ENCODE measurements at places on chromosomes 5 and 9.

- no peak for DNase-seq
Measured at GRCh38 chr9:93574091-93574899, 2.1 kb upstream of the PHF2 start.

- no peak for DNase-seq
Measured at GRCh38 chr9:34206561-34206960, 27.7 kb downstream of the UBAP1 start.

GRCh38 chr9:136249877-136250559, 4.4 kb upstream of the QSOX2 start:
- no peak for DNase-seq

GRCh38 chr9:23659346-23660006, 166.6 kb downstream of the ELAVL2 start:
- DNase-seq: no peak

DNA sequence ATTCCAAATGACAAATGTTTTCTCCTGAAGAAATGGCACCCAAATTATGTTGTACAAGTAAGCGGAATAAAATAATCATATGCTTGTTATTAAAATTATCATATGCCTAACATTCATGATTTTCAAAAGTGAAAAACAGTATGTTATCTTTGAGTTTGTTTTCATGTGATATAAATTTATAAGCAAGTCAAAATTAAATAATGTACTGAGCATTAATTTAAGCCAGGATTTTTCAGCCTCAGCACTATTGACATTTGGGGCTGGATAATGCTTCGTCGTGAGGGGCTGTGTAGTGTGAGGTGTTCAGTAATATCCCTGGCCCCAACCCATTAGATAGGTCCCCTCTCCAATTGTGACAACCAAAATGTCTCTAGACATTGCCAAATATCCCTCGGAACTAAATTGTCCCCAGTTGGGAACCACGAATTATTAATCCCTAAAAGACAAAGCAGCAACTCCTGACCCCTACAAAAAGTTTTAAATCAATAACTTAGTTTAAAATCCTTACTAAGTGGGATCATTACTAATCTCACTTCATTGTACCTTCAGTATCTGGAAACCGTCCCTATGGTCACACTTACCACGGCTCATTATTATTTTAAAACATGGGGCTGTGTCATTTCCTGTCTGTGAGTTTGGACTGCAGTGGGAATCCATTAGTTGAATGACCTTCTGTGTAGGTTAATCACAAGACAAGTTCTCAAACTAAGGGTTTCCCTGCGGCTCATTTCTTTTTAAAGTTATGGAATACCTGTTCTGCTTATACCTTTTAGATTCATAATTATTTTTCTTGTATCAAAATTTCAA, 1.3 kb upstream of the NNT start:
- peak; percentile 59 for DNase-seq

DNA sequence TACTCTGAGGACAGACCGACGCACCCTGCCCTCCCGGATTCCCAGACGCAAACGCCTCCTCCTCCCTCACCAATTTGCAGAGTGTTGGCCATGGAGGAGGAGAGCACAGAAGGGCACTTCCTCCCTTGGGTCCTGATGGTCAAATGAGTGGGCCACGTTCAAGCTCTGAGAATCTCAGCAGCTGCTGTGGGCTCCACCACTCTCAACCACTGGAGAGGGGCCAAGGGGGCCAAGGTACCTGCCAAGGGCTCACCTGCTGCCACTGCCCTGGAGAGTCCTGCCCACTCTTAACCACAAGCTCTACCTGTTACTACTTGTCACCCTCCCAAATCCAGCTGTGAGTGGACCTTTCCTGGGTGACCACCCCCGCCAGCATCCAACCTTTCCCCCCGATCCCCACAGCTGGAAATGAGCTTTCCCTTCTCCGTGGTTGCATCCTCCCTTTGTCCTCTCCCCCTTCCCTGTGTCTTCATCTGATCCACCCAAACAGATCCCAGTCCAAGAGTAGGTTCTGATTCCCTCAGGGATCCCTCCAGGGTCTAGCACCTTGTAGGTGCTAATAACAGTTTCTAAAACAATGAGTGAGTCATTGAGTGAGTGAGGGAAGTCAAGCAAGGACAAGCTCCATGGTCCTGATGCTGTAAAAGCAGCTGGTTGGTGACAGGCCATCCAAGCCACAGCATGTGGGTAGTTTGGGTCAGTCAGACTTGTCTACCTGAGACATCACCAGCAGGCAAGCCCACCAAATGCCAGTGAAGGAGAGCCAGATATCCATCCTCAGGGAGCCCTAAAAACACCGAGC, 69.7 kb downstream of the FAM114A2 start:
- no peak for DNase-seq

GRCh38 chr5:140965905-140966292, 377 bp upstream of the PCDHAC2 start:
- peak; percentile 23 for DNase-seq

DNA sequence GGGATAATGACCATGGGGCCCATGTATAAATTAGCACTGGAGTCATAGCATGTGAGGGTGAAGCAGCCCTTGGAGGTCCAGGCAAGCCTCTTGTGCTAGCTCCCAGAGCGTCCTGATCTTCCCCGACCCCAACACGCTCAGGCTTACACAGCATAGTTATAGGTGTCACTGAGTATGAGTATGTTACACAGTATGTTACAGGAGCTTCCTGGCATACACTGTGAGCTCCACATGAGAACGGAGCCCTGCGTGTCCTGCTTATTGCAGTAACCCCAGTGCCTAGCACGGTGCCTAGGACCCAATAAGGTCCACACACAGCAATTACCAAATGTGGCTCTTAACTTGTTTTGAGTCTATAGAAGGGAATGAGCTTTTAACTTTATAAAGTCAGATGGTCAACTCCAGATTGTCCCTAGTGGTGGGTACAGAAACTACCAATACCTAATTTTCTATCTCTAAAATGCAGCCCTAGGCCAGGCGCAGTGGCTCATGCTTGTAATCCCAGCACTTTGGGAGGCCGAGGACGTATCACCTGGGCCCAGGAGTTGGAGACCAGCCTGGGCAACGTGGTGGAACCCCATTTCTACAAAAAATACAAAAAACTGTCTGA, 64.1 kb downstream of the PLAC8L1 start:
- no peak for DNase-seq

GRCh38 chr9:130213911-130214761, 41.9 kb downstream of the NCS1 start:
- peak; percentile 27 for DNase-seq

GRCh38 chr5:10420468-10420867, 21.2 kb upstream of the ROPN1L start:
- no peak for DNase-seq

GRCh38 chr5:98204798-98205197, 568.7 kb upstream of the RGMB start:
- DNase-seq: no peak

DNA sequence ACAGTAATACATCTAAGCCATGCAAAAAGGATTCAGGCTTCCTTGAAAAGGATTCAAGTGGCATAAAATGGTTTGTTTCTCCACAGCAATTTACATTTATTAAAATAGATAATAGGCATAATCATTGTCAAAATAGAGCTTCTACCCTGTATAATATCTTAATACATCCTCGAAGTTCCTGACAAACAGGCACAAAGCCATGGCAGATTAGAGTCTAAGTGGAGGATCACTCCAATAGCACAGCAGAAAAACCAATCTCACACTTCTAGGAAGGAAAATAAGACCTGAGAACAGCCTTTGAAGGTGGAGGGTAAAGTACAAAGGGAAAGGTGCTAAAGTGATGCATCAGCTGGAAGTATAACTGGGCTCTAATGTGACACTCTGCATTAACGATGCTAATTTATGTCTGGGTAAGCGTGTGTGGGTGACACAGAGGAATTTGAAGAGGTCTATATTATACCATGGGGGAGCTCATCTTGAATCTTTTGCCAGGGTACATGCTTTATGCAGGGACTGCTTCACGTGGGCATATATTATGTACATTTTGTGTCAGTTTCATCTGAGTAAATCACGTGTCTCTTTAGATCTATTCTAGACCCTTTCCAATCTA, 28.8 kb downstream of the PPP2R2B start:
- DNase-seq: no peak

DNA sequence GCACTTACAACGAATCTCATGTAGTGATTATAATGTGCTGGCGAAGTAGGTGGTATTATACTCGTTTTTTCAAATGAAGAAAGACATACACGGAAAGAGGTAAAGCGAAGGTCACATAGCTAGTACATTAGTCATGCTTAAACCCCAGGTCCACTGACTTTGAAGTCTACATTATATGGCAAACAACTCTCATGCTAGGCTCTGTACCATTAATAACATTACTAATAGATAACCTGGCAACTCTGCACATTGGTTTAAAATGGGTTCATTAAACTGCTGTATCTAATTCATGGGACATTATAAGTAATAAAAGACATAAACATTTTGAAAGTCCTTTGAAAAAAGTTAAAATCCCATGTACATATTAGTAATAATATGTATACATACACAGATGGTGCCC, 21.2 kb downstream of the FYB1 start:
- DNase-seq: no peak

GRCh38 chr5:8386719-8387288, 517.9 kb downstream of the MTRR start:
- no peak for DNase-seq

- DNase-seq: no peak
Measured at GRCh38 chr5:14357851-14358250, 214.7 kb downstream of the TRIO start.

DNA sequence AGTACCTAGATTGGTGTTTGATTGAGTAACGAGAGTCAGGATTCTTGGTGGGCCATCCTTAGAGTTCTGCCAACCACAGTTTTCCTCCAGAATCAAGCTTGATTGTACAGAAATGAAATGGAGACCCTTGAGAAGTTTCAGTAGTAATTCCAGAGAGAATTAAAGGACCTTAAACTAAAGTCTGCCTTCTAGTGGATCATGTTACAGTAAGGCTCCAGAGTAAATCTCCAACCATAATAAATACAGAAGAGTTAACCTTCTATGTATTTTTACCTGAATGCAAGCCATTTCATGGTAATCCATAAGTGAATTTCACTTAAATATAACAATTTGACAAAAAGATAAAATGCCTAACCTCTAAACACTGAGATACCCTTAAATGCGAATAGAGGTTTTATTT, 53.0 kb upstream of the CNTLN start:
- no peak for DNase-seq

DNA sequence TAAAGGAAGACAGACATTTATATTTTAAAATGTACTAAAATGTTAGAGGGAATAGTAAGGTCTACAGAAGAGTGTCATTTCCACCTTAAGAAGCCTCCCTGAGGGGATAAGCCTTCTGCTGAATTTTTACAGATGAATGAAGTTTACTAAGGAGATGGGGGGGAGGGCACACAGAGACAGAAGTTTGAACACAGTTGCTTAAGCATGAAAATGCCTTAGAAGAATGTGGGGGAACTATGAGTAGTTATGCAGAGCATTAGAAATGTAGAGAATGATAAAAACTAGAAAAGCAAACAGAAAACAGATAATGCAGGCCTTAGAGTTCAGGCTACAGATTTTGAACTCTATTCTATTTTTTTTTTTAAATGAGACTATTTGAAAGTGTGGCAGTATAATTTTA, 232.2 kb upstream of the VLDLR start:
- DNase-seq: peak; percentile 23

- DNase-seq: no peak
Measured at GRCh38 chr5:82560969-82561368, 282.8 kb upstream of the RPS23 start.

GRCh38 chr5:5739490-5739945, 317.0 kb downstream of the ICE1 start:
- DNase-seq: no peak

- no peak for DNase-seq
Measured at GRCh38 chr9:107633406-107633805, 143.8 kb upstream of the KLF4 start.

GRCh38 chr5:17794815-17795214, 160.6 kb downstream of the TAF11L14 start:
- DNase-seq: no peak

DNA sequence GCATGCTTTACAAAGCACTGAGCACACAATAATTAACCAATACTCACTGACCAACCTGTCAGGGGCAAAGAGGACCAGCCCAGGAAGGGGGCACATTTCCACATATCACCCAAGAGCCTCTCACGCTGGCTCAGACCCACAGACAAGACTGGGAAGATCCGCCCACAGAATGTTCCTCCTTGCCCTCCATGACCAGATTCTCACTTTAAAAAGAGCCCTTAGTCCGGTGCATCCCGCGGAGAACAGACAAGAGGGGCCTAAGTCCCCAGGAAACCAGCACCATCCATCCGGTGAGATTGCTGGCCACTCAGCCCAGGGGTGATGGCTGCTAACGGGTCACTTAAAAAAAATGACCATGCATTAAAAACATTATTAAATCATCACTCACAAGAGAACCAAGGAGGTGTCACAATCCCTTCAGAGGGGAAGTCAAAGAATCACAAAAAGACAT, 32.9 kb downstream of the SEMA4D start:
- no peak for DNase-seq

DNA sequence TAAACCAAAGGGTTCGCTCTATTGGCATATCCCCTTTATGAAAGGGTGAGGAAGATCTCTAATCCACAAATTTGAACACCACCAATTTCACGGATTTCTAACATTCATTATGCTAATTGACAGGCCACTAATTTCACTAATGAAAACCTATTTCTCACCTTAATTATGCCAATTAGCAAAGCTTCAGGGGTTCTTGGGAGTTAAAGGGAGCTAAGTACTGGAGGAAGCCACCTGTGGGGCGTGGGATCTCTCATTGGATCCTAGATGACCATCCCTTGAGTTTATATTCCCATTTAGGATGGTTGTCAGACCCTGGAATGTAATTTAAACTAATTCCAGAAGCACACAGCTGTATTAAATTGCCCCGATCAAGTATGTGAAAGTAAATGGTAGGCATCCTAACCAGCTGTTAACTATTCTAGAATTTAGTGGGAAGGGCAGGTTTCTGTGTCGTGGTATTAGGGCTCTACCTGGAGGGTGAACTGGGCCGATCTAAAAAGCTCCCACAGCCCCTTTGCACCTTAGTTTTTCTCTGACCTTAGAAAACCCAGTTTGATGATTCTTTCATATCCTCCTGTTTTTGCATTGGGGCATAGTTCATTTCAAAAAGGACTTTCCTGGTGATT, 77.1 kb downstream of the C9orf152 start:
- no peak for DNase-seq

DNA sequence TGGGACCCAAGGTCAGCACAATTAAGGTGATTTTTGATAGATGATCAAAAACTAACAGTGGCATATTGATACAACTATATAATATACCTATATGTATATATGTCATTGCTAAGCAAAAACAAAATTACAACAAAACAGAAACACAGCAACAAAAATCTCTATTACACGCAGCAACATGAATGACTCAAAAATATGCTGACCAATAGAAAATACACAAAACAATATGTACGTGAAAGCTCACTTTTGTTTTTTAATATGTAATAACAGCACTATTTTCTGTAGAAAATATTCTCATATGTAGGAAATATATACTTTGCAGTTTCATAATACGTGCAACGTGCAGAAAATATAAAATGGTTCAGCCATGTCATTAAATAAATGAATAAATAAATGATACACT, 1985.7 kb upstream of the CDH9 start:
- no peak for DNase-seq

GRCh38 chr5:171595401-171595800, 176.0 kb downstream of the FGF18 start:
- no peak for DNase-seq

- no peak for DNase-seq
Measured at GRCh38 chr5:145667742-145668141, 167.4 kb downstream of the PRELID2 start.

- no peak for DNase-seq
Measured at GRCh38 chr5:107878661-107879060, 207.9 kb upstream of the EFNA5 start.

Measured in HAP-1 (cell line).